ENCODE measurements at places on chromosomes 2 and 18.

- DNase-seq = no peak
Measured at GRCh38 chr18:35060122-35060815, 19.1 kb downstream of the MAPRE2 start.

GRCh38 chr18:12253027-12253426, 1.1 kb upstream of the CIDEA start:
- no peak for DNase-seq

DNA sequence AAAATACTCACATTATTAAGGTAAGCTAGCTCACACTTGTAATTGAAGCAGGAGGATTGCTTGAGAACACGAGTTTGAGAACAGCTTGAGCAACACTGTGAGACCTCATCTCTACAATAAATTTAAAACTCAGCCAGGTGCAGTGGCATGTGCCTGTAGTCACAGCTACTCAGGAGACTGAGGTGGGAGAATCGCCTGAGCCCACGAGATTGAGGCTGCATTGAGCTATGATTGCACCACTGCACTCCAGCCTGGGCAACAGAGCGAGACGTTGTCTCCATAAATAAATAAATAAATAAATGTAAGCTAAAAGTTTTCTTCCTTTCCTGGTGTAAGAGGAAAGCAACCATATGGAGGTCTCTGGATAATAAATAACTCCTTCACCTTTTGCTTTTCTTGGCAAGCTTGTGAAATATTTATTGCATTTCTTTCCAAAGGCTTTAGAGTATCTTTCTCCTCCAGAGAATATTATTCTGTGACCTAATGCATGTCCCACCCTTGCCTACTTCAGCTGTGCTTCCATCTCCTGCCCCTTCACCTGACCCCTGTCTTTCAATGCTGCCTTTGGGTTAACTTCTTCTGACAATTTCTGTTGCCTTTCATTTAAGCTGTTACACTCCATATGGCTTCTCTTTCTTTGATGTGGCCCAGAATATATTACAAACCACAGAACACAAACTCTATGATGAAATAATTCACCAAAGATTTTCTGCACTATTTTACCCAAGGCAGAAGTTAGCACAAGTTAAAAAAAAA, 280.7 kb upstream of the RND3 start:
- DNase-seq = no peak

DNA sequence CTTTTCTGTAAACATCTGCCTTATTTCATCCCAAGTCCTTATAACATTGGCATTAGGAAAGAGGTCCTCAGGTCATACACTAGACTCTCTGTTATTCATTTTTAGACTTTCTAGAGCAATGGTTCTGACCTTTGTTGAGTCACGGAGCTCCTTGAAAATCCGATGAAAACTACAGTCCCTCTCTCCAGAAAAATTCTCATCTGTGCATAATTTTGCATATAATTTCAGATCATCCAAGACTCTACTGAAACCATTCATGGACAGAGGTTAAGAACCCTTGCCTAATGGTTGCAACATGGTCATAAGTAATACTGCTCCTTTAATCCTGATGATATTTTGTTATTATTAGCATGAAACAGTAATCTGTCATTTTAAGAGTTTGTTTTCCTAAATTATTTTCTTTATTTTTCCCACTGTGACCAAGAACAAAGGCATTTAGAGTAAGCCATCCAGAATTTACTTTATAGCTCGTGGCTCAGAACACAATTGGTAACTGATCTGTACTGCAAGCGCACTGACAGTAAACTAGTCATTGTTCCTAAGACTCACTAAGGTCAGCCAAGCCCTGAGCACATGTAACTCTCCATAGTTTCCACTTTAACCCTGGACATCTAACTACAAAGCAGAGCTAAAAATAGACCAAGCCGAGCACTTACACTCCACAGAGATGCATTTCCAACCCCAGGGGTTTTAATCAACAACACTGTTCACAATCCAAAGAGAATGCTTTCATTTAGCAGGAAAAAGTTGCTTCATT, 8.4 kb downstream of the MYOM1 start:
- no peak for DNase-seq

DNA sequence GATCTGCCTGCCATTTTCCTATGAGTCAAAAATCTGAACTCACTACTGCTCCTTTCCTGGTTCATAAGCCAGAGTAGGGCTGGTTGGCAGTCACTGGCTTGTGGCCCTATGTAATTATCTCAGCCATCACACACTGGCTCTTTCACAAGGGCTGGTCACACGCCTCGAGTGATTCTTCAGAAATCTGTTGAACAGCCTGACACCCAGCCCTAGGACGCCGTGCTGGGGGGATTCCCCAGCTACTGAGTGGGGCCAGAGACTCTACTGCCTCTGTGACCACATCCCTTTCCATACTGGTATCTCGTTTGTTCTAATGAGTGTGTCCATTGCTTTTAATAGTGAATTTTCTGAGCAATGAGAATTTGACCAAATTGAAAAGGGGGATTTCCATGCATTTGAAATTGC, 45.8 kb upstream of the RBM44 start:
- DNase-seq = no peak

DNA sequence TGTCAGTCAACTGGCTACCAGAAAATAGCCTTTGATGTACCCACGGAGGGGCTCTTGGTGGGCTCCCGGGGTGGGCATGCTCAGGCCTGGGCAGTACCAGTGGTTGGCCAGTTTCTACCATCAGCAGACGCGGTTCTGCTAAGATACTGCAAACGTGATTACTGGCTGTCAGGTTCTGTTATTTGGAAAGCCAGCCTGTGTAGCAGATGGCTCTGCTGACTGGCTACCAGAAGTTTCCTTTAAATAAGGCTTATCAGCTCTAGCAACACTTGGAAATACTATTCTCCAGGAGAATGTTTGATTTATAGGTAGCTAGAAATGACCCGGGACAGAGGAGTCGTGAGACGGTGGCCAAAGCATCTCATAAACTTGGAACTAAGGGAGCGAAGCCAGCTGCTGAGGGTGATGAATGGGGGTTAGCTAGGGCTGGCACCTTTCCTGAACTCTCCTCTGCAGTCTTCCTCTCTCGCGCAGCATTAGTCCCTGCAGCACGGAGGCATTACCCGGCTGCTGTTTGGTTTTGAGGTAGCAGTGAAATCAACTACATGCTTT, 171.9 kb downstream of the AGAP1 start:
- DNase-seq = no peak

GRCh38 chr2:157182204-157182709, 75.2 kb upstream of the GALNT5 start:
- DNase-seq = no peak

DNA sequence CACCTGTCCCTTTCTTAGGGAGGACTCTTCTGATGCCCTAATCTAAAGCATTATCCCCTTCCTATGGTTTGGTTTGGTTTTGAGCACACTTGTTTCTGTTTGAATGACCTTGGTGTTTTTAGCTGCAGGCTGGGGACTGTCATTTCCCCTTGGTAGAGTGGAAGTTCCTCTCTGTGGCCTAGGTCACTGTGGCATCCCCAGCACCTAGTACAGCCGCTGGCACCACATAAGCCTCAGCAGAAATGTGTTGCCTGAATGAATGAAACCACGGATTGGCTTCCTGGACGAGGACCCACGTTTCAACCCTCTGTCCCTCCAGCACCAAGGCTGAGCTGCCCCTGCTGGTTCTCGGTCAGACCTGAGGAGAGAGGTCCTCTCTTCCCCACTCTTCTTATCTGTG, 159.9 kb downstream of the CTIF start:
- DNase-seq = no peak

DNA sequence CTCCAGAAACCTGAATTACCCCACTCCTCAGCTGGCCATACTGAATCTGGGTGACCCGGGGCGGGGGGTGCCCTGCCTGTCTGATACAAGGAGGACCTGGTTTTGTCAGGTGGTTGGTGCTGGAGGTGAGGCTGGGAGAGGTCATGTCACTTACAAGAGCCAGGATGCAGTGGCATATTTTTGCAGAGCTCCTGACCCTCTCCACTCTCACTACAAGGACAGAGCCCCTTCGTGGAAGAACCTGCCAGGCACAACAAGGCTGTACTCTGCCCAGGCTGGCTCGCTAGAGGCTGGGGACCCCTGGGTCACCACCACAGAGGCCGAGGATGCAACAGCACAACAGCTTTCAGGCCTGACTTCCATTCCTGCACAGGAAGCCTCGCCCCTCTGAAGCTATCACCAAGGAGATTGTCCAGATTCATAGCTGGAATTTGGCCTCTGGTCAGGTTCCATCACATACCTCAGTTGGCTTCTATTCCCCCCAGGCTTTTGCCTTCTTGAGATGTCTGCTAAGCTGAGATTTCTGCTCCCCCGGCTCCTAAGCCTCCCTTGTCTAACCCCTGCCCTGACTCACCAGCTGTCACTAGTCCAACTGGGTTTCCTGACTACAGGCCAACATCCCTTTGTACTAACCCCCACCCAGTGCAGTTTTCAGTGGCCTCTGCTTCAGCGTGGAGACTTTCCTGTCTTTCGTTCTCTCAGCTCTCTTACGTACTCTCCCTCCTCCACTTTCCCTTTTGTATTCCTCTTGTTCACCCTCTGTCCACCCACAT, 132.5 kb upstream of the EPAS1 start:
- no peak for DNase-seq

DNA sequence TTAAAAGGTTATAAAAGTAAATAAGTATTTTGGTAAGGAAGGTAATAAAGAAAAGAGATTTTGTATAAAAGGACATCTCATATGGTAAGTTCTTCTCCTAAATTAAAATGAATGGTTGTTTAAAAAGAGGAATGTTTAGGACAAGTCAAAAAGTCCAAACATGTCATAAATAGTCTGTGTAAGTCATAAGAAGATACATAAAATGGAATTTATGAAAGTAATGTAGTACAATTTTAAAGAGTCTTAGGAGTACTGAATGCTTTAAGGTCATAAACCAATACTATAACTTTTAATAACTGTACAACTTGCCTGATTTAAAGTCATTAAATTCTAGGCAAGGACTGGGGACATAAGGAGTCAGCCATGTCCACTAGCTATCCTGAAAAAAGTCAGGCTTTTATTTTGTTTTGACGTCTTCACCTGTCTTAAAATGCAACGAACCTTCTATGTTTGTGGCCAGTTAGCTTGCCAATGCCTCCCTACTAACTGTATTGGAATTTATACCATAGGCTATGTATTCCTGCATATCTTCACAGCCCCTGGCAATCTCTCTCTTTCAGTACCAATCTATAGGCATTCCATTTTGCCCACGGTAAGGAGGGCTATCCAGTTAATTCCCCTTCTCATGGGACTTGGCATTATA, 312.3 kb upstream of the LRRTM4 start:
- no peak for DNase-seq
